ENCODE measurements at places on chromosomes 1 and 21.

GRCh38 chr1:169797281-169797680, 2.6 kb upstream of the METTL18 start:
- DNase-seq, result no peak

- no peak for DNase-seq
Measured at GRCh38 chr1:208150833-208151458, 93.2 kb downstream of the PLXNA2 start.

DNA sequence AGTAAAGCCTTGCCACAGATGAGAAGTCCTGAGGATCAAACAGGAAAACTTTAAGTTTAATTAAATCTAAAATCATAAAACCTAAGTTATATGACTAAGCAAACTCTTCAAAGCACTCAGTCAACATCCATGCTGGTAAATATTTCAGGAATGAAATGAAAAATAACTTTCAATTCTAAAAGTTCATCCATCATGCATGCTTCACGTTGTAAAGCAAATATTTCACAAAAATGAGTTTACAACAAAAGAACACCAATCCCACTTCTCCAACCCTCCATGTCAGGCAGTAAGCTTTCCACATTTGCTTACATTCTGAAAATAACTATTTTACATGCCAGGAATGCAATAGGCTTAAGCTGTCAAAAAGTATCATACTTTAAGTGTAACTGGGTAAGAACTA, 16.8 kb downstream of the APP start:
- no peak for DNase-seq

DNA sequence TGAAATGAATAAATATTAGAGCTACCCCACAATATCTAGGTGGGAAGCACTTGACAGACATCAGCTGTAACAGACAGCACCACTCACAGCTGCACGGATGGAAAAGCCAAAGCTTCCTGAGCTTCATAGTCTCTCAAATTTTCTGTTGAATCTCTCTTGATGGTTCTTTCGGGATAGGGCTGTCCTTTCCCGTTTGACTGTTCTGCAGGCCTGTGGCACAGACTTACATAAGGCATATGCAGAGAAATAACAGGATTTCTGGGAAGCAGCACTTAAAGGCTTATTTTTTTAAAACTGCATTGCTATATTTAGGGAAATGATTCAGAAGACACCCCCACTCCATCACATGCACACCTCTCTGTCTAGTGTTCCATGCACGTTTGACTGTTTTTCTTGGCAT, 77.5 kb downstream of the ZNF648 start:
- no peak for DNase-seq

DNA sequence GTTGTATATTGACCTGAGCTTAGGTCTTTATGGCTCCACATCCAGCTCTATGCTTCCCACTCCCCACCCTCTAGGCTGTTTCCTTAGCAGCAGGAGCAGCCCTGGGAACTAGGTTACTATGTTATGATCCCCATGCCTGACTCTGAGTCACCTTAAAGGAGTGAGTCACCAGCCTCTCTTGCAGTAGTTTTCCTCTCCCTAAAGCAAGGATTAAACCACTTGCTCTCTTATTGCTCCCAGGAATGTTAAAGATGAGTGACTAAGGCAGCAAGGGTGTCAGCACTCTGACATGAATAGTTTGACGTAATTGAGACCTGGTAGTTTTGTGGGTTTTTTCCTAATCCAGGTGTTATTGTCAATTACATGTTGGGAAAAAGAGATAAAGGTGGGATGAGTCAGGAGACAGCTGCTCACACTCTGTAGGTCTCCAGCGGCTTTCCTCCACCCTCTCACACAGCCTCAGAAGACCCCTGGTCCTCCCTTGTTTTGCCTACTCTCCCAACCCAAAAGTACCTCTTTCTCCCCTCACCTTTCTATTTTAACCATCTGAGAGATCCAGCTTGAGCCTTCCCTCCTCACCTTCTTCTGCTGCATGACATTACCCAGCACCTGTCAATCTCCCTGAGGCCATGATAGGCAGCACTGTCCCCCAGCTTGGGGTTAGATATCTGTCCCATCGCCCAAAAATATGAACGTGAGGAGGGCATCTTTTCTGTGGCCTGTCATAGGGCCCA, 369.1 kb upstream of the VAMP3 start:
- DNase-seq, result no peak

DNA sequence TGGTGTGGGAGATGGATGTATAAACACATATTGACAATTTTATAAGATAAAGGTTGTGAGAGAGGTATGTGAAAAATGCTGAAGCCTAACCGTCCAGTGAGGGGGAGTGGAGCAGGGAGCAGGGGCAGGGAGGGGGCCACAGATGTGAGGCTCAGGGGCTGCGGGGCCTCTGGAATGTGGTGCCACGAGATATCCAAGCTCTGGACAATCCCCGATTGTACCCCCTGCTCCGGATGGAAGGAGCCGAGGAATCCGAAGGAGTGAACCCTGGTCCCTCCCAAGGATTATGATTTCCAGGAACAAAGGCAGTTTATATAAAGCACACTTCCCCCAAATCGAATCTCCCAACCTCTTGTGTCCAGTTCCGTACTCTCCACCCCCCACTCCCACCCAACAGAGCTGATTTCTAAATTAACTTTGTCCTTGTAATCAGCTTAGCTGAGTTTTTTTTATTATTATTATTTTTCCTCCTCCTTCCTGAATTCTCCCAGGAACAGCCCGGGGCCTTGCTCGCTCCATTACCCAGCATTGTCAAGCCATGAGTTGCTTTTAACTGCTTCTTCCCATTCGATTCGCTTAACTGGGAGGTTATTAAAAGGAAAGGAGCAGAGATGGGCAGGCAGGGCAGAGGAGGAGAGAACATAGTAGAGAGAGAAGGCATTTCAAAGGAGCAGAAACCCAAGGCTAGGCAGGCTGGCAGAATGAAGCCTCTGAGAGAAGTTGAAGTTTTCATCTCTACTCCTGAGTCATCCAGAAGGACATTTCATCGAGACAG, 9.4 kb downstream of the KIRREL1 start:
- DNase-seq, result no peak

GRCh38 chr1:107362468-107363140, 221.8 kb downstream of the NTNG1 start:
- DNase-seq, result no peak

DNA sequence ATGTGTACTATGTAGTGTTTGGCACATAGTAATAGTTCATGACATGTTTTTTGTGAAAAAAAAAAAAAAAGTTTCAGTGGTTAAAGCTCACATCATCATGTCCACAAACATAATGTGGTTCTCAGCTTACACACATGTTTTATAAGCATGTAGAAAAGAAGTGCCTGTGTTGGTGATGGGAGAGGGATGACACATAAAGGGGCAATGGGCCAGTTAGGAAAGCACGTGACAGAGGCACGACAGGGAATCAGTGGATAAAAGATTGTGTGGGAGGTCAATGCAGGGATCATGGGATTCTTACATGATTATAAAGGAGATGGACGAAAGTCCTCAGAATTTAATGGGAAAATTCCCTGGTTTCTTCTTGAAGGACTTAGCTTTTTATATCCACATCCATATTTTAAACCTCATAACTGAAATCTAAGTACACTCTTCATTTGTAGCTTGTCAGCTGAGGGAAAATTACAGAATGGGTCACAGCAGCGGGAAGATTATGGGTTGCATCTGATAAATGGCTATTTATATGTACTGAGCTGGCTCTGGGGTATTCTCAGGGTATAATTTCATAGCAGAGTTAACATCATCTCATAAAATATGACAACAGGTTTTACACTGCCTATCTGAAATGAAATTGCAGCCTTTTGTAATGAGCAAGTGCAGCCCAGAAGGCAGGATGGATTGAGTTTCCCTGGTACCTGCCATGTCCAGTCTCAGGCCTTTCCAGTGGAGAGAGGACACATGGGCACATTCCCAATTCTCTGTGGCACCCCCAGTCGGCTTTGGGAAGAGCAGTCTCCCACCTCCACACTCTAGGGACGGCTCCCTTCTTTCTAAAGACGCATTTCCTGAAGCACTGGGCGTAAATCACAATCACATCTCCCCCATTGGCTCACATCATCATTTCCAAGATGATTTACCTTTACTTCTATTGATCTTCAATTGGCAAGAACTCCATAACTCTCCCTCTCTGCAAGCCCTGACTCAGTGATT, 42.3 kb upstream of the NHLH2 start:
- no peak for DNase-seq

- peak; percentile 12 for DNase-seq
Measured at GRCh38 chr21:15255763-15256162, 191.0 kb upstream of the NRIP1 start.

- no peak for DNase-seq
Measured at GRCh38 chr1:20602851-20603450, 14.1 kb downstream of the CDA start.

- no peak for DNase-seq
Measured at GRCh38 chr1:116491700-116492357, 79.0 kb downstream of the CD58 start.

- no peak for DNase-seq
Measured at GRCh38 chr1:7630378-7630777, 140.7 kb upstream of the VAMP3 start.

DNA sequence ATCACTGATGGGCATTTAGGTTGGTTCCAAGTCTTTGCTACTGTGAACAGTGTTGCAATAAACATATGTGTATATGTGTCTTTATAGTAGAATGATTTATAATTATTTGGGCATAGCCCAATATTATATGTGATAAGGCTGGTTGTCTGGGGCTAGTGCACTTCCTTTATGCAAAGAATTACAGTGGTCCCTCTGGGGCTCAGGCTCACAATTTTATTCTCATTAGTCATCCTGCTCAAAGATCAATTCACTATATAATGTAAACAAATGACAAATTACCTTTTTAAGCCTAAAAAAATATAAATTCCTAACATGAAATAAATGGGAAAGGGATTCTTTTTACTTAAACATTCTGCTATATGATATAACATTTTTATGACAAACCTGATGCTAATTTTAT, 5.0 kb downstream of the PLPPR4 start:
- DNase-seq, result no peak

DNA sequence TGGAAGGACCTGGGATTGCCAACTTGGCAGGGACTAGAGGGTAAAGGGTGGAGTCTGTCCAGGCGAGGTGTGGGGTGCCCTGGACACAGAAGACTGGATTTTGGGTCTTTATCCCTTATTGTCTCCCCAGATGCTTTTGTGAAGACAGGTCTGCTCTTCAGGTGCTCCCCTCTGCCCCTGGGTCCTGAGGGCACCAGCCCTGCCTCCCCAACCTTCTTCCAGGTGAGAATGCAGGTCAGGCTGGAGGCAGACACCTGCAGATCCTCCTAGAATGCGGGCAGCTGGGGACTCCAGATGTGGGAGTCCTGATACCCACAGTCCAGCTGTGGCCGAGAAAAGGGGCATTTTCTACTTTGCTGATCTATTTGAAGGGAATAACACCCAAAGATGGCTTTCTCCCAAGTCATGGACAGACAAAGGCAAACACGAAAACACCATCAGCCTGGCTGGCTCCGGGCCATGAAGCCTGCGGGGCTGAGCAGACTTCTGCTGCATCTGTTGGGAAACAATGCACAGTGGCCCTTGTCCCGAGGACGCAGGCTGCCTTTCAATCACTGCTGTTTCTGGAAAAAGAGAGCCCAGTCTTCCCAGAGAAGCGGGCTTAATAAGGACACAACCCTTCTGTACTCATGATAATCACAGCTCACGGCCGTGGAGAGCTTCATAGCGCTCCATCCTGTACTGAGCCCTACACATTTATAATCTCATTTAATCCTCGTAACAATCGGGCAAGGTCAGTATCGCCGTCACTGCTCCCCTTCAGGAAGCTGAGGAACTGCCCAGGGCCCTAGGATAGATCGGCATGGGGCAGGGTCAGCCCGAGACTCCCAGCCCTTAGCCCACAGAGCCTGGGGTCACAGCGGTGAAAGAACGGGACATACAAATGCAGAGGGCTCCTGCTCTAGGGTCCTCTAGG, 62.0 kb upstream of the ABCG1 start:
- peak; percentile 35 for DNase-seq
